Fibroblast of lung (primary cell): ENCODE measurements at places on chromosomes 1 and 21. TPM values are rescaled to one million over a fixed set of nuclear protein-coding genes. Genes with fewer than 3 reads are reported as not detected.

TMPRSS2 gene
- 0.17 and 0.26 TPM in 2 replicates for total RNA-seq

SPRR2F gene
- not detected in 2 replicates for total RNA-seq

SOX13 gene
- total RNA-seq: 1.5 and 2.0 TPM in 2 replicates

ATAD3C gene
- under 0.01 and 0.17 TPM in 2 replicates for total RNA-seq

CD1D gene
- 0.51 and 0.66 TPM in 2 replicates for total RNA-seq

DNA sequence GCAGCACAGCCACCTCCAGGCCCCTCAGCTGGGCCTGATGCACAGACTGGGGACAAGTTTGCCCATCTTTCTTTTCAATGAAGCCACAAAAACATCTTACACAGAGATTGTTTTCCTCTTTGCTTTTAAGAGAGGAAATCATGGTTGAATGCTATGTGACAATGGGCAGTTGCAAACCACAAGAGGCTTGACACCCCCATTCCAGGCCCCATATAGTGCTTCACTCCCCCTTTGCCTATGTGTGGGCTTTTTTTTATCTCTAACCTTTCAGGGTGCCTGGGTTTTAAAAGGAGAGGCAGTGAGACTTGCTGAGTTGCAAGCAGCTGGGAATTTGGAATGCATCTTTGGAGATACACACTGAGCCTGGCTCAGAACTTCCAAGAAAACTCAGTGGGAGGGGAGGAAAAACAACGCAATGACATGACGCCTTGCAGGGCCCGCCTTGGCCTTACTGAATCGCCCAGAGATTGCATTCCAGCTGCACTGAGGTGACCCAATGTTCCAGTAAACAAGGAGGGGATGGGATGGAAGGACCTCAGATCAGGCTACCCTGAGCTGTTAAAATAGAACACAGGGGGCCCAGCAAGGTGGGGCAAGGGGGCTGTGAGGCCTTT is 145.2 kb upstream of the ZNF648 start:
- peak; percentile 31 for DNase-seq

DNA sequence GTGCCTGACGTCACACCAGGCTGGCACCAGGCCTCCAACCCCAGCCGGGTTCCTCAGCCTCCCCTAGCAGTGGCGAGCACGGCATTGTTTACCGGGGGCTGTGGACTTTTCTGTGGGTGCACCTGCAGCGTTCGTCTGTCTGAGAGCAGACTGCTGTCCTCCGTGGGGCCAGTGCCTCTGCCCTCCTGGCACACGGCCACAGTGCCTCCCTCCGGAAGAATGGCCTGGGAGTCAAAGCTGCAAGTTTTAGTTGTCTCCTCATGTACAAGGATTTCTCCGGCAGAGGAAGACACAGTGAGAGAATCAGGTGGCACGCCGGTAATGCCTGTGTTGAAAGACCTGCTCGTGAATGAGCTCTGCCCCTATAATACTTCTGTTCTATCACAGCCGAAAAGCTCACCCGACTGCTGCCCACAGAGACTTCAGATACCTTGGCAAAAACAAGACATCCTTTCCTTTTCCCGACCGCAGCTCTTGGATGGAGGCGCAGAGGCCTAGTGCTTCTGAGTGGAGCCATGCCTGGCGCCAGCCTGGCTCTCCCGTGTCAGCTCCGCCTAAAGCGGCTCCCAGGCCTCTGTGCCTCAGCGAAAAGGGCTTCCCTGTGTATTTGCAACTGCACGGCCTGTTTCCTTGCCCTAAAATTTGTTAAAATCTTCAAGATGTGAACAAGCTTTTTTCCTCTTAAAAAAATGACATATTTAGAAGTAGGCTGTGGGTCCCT is 71.4 kb downstream of the AGPAT3 start:
- peak; percentile 45 for DNase-seq

DNA sequence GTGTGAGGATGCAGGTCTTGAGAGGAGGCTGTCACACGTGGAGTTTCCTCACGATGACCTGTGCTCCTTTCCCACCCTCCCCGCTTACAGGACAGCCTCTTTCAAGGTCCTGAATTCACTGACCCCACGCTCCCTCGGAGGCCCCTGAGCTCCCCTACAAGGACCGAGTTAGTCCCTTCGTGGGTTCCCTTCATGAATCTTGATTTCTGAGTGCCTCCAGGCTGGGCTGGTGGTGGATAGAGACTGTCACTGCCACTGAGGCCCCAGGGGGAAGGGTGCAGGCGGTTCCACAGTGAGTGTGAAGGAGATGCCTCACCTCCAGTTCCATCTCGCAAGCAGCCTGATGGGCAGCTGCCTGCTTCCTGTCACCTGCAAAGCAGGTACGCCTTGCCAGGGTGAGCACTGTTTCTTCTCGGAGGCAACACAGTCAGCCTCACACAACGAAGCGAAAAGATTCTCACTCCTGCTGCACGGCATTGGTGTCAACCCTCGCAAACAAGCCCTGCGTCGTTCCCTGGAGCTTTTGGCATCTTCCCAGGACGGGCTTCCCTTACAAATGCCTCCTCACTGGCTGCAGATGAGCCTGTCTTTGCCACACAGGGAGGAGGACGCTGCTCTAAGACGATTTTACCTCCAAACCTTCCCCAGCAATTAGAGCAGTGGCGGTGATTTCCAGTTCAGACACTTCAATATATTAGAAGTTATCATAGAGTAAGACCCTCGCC is 26.7 kb upstream of the PCP4 start:
- no peak for DNase-seq

GRCh38 chr1:53581476-53581875 is 122.3 kb downstream of the DMRTB1 start:
- no peak for DNase-seq

GRCh38 chr1:41540886-41541591 is 56.6 kb upstream of the EDN2 start:
- DNase-seq: peak; percentile 9

DNA sequence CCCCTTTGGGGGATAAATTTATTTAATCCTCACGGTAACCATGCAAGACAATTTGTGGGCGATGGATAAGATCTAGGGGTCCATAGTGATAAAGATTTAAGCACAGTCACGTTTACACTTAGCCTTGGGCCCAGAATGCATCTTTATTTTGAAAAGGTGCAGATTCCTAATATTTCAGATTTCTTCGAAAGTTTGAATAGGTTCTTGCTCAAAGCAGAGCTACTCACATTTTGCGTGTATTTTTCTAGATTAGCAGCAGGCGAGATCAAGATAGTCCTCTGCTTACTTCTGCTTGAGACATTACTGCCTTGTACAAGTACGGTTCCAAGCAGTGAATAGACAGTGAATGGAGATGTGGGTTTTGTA is 647 bp downstream of the TSEN15 start:
- peak; percentile 22 for DNase-seq

- DNase-seq: no peak
Observed at GRCh38 chr1:62391369-62391971, 45.4 kb upstream of the USP1 start.

- DNase-seq: no peak
Observed at GRCh38 chr1:26541431-26541815, 11.9 kb downstream of the RPS6KA1 start.
